ENCODE measurements at places on chromosomes 1 and 21. TPM values are rescaled to one million over a fixed set of nuclear protein-coding genes. Genes with fewer than 3 reads are reported as not detected.

DNA sequence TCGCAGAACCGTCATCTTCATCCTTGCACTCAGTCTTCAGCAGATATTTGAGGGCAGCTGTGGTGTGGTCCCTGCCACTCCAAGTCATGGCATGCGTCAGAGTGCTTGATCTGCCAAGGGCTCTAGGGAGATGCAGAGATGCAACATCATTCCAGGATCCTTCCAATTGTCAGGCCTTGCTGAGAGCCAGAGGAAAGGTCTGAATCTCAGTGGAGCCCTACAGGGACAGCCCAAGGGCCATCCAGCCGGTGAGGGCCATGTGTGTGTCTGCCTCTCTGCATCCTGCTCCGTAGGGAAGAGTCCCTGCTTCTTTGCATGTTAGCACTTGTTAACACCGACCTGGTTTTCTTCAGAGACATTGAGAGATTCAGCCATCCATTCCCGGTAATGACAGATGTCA is 17.6 kb downstream of the MAPKAPK2 start:
- no peaks in the 10 kb centered on the region for H3K27me3 ChIP-seq
- H3K4me1 ChIP-seq = peaks cover 31% of the 10 kb centered on the region
- no peaks in the 10 kb centered on the region for H3K36me3 ChIP-seq
- no peak overlapping the region for H3K27ac ChIP-seq

TUFT1 gene
- polyA plus RNA-seq = 24.7 TPM

UMODL1 gene
- polyA plus RNA-seq = not detected

DNA sequence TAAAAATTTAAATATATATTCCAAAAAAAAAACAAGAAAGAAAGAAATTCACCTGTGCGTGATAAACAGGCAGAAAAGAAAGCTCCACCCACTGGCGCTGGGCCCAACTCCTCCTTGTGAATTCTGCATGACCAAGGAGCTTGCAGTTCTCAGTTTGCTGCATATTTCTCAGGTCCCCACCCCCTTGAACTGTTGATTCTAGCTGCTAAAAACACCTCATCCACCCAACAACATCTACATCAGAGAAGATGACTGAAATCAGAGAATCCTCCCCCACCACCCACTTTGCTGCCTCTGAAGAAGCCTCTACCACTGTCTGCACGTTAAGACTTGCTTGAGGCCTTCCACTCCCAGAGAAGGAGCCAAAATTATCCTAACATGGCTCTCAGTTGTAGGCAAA is 104.8 kb downstream of the RGS2 start:
- DNase-seq = no peak
- H3K36me3 ChIP-seq = no peaks in the 10 kb centered on the region
- H3K27me3 ChIP-seq = no peaks in the 10 kb centered on the region
- H3K27ac ChIP-seq = no peak overlapping the region
- H3K4me1 ChIP-seq = no peaks in the 10 kb centered on the region
- no peak overlapping the region for H3K4me3 ChIP-seq

DNA sequence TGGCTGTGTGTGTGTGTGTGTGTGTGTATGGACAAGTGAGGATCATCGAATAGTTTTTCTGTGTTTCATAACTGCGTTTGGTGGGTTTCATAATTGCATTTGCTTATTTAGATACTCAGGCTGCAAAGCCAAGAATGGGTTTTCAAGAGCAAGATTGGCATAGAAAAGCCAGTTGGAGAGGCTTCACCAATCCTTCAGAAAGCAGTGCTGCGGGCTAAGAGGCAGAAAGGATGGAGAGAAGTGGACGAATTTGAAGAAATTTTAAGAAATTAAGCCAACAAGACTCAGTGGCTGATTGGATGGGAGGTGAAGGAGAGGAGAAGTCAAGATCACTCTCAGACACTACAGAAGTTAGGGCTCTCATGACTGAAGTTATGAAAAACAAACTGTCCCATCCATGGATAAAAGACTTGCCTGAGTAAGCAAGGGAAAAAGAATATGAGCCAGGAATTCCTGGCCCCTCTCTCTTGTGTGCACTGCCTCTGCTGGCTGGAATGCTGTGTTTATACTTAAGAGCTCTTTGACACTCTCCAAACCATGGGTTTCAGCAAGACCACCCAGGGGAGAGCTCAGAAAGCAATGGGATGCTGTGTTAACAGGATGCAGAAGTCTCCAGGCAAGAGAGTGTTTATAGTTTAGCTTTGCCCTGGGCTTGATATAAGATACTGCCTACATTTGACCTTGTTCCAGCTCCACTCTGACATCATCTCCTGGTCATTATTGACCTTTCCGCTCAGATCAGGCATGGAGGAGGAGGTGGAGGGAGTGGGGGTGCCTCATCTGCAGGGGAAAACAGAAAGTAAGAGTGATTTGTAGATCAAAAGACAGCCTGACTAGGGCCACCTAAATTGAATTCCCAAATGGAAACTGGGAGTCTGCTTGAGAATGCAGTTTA is 232.0 kb upstream of the PLXNA2 start:
- peak; percentile 6 for DNase-seq
- no peaks in the 10 kb centered on the region for H3K36me3 ChIP-seq

- H3K27ac ChIP-seq = no peak overlapping the region
- peaks cover 10% of the 10 kb centered on the region for H3K27me3 ChIP-seq
- H3K4me1 ChIP-seq = peaks cover 2% of the 10 kb centered on the region
- H3K4me3 ChIP-seq = no peak overlapping the region
Measured at GRCh38 chr1:35644204-35644603, 2.9 kb upstream of the PSMB2 start.

DNA sequence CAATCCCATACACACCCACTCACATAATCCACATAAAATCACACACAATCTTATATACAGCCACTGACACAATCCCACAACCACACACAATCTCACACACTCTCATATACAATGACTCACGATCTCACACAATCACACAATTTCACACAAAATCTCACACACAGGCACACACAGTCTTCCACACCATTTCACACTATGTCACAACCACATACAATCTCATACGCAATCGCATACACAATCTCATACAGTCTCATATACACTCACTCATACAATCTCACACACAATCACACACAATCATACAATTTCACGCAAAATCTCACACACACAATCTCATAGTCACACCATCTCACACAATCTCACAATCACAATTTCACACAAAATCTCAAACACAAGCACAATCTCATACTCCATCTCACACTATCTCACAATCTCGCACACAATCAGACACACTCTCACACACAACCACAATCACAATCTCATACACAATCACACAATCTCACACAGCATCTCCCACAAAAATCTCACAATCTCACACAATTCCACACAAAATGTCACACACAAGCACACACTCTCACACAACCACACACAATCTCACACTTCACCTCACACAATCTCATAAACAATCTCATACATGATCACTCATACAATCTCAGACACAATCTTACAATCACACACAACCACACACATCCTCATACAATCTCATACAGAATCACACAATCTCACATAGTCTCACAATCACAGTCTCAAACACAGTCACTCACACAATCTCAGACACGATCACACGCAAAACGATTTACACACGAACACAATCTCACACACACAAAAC is 18.5 kb downstream of the CASZ1 start:
- H3K27ac ChIP-seq = no peak overlapping the region
- no peak for DNase-seq
- no peaks in the 10 kb centered on the region for H3K36me3 ChIP-seq

GRCh38 chr1:162970021-162970420 is 99.1 kb upstream of the RGS4 start:
- H3K27me3 ChIP-seq = no peaks in the 10 kb centered on the region
- DNase-seq = no peak
- no peaks in the 10 kb centered on the region for H3K36me3 ChIP-seq
- H3K4me1 ChIP-seq = peaks cover 9% of the 10 kb centered on the region

DNA sequence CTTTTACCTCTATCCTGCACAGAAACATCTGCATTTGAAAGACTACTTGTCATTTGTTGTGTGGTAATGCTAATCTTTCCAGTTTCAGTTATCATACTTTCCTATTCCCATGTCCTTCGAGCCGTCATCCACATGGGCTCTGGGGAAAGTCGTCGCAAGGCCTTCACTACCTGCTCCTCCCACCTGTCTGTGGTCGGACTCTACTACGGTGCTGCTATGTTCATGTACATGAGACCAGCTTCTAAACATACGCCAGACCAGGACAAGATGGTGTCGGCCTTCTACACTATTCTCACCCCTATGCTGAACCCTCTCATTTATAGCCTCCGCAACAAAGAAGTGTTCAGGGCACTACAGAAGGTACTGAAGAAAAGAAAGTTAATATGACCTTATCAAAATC is 8.3 kb downstream of the OR2M4 start:
- no peak for DNase-seq
- no peak overlapping the region for H3K27ac ChIP-seq

C4BPA gene
- polyA plus RNA-seq = not detected

DNA sequence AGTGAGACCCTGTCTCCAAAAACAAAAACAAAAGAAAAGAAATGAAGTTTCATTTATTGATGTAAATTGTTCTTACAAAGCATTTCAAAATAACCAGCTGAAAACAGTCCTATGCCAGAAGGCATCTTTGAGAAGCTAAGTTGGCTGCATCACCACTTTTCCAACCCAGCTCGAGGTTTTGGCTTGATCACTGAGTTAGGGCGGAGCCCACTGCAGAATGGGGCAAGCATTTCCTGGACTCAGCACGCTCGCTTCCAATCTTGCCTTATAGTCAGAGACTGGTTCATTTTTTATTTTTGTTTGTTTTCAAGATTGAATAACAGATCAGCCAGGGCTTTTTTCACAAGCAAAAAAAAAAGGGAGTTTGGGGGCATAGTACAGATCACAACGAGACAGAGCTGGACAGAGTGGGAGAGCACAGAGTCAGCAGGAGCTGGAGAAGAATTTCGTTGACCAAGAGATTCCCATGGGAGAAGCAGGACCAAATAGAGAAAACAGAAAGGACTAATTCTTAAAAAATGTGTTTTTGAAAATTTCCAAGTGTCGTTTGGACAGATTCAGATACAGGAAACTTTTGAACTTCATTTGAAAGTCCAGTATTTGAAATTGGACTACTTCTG is 23.5 kb upstream of the COL6A1 start:
- peak; percentile 31 for DNase-seq
- no peaks in the 10 kb centered on the region for H3K27me3 ChIP-seq
- H3K4me1 ChIP-seq = peaks cover 17% of the 10 kb centered on the region

DNA sequence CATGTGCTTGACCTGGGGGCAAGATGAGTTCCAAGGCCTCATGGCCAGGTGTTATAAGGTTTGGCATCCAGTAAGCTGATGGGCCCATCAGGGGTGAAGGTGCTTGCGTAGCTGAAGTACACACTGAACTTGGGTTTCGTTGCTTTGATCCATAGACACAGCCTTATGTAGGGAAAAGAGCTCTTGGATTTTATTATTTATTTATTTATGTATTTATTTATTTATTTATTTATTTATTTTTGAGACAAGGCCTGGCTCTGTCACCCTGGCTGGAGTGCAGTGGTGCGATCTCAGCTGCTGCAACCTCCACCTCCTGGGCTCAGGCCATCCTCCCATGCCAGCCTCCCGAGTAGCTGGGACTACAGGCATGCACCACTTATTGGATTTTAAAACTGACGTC is 63.2 kb downstream of the FOXD2 start:
- H3K4me1 ChIP-seq = no peaks in the 10 kb centered on the region
- H3K36me3 ChIP-seq = no peaks in the 10 kb centered on the region
- no peaks in the 10 kb centered on the region for H3K27me3 ChIP-seq
- no peak overlapping the region for H3K27ac ChIP-seq
- no peak for DNase-seq

- no peaks in the 10 kb centered on the region for H3K36me3 ChIP-seq
- peaks cover 11% of the 10 kb centered on the region for H3K4me1 ChIP-seq
- no peak for DNase-seq
- H3K27ac ChIP-seq = no peak overlapping the region
Measured at GRCh38 chr1:2447276-2448097, 28.6 kb upstream of the PLCH2 start.

GRCh38 chr1:3902111-3902511 is 2.0 kb upstream of the C1orf174 start:
- no peaks in the 10 kb centered on the region for H3K27me3 ChIP-seq
- no peaks in the 10 kb centered on the region for H3K4me1 ChIP-seq

- no peak overlapping the region for H3K27ac ChIP-seq
- no peak for DNase-seq
Measured at GRCh38 chr1:65214340-65215027, 66.5 kb downstream of the AK4 start.

- no peak for DNase-seq
- no peak overlapping the region for H3K27ac ChIP-seq
- H3K36me3 ChIP-seq = no peaks in the 10 kb centered on the region
- H3K4me1 ChIP-seq = no peaks in the 10 kb centered on the region
Measured at GRCh38 chr1:213457186-213457585, 406.1 kb downstream of the RPS6KC1 start.

- peak; percentile 50 for DNase-seq
- peak overlapping the region; percentile 91 for H3K4me3 ChIP-seq
- peak overlapping the region; percentile 93 for H3K27ac ChIP-seq
- peaks cover 3% of the 10 kb centered on the region for H3K4me1 ChIP-seq
- H3K36me3 ChIP-seq = peaks cover 5% of the 10 kb centered on the region
Measured at GRCh38 chr1:109425391-109426280, 612 bp downstream of the PSMA5 start.

NECAP2 gene
- polyA plus RNA-seq = 91.6 TPM

DNA sequence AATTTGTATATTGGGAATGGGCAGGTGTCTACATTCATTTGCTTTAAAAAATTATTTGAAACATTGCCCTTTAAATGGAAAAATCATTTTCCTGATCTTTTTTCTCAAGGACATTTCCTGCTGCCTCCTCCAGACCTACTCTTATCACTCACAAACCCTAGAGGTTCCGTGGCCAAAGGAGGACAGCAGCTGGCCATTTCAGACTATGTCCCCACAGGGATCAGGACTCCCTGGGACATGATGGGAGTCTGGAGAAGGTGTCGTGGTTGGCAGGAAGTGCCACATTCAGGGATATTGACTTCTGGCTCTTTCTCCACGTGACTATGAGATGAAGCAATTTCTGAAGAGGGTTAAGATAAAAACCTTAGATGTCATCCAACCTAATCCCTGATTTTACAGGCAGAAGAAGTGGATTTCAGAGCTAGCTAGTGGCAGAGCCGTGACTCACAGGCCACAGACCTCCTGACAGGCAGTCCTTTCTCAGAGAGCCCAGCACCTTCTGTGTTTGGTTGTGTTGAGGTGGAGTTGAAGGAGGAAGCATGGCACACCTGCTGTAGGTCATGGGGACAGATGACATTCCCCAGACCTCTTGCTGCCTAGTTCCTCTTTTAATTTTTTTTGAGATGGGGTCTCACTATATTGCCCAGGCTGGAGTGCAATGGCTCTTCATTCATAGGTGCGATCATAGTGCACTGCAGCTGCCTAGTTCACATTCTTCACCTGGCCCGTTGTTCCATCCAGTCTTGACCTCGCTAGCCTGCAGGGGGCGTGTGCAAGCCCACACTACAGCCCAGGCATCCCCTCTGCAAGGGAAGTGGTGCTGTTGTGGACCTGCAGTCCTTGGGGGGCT is 25.5 kb upstream of the IL10 start:
- no peaks in the 10 kb centered on the region for H3K36me3 ChIP-seq
- no peak overlapping the region for H3K27ac ChIP-seq
- no peak overlapping the region for H3K4me3 ChIP-seq
- DNase-seq = no peak

DNA sequence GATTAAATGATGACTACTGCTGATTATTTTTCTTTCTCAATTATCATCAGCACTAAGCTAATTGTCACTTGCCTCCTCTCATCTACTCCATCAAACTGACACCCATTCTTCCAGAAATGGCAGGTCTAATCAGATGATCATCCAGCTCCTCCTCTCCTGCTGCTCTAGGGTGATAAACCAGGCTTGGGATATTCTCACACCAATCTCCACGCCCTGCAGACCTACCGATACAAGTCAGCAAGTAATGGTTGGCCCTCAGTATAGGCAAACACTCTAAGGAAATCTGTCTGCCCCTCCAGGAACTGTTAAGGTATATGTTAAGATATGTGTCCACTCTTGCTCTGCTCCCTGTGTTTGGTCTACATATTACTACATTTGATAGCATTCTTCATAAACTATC is 36.3 kb upstream of the C1orf21 start:
- H3K4me1 ChIP-seq = no peaks in the 10 kb centered on the region
- no peaks in the 10 kb centered on the region for H3K27me3 ChIP-seq
- no peak overlapping the region for H3K27ac ChIP-seq
- no peak overlapping the region for H3K4me3 ChIP-seq
- no peak for DNase-seq

All from fibroblast of lung (primary cell).